ENCODE measurements at places on chromosomes 6 and 20.

DNA sequence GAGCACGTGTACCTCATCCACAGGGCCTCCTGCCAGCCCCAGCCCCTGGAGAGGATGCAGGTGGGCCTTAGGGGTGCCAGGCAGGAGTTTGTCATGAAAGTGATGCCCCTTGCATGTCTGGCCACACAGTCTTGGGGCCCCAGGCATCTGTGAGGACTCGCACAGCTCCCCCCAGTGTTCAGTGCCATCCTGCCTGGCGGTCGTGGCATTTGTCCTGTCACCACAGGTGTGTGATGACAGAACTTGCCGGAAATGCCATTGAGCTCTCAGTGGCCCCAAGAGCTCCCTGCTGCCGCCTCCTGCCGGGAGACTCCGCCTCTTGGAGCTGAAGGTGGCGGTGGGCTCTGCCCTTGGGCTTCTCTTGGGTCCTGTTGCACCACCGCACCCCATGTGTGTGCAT is 30.6 kb upstream of the ADRM1 start:
- DNase-seq, result no peak

DNA sequence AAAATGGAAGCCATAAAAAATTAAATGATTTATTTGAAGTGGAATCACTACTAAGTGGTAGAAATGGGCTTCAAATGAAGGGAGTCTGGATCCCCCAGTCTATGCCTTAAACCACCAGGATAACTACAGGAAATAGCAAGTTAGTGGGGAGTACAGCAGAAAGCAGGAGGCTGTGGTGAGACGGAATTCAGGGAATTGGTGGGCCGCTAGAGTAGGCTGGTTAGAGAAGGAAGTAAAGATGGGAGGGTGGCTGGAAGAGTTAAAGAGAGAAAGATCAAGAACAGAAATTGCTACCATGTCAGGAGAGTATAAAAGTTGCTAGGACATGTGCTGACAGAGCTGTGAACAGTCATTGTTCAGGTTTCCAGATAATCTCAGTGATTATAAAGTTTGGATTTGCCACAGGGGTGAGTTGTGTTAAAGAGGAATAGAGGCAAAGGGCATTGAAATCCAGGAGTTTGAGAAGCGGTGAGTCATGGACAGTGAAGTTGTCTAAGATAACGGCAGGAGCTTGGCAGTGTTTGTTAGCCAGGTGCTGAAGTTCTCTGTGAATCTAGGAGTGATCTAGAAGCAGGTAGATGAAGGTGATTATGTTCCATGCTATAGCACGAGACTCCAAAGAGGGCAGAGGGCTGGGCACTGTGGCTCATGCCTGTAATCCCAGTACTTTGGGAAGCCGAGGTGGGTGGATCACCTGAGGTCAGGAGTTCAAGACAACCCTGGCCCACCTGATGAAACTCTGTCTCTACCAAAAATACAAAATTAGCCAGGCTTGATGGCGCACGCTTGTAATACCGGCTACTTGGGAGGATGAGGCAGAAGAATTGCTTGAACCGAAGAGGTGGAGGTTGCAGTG is 13.7 kb upstream of the HINT3 start:
- no peak for DNase-seq

DNA sequence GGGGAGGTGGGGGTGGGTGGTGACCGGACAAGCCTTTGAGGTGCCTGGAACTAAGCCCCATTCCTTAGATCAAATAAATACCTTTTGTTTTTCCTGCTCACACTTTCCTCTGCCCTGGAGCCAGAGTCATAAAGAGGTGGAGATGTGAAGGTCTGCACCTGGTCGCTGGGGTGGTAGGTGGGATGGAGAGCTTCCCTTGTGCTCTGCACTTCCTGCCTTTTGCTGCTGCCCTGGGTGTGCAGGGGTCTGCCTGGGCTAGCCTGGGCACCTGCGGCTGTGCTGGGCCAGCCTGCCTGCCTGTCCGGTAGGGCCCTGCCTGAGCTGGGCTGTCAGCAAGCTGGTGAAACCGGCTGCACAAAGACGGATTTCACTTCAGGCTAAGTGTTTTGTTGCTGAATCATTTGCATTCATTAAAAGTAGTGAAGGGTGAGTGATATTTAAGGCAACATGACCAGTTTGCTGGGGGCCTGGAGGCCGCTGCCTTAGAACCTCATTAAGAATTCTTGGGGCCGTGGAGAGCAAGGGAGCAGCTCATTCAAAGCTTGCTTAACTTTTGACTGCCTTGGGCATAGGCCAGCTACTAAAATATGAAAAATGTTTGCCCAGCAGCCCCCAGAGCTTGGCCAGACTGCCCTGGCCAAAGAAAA is 20.5 kb downstream of the PTK7 start:
- DNase-seq, result no peak

- DNase-seq, result no peak
Observed at GRCh38 chr6:30494291-30494861, 5.1 kb downstream of the HLA-E start.

Data from activated CD8-positive, alpha-beta memory T cell treated with anti-CD3 and anti-CD28 coated beads for 4 hours (primary cell).